ENCODE measurements at places on chromosomes 11 and 22.

DNA sequence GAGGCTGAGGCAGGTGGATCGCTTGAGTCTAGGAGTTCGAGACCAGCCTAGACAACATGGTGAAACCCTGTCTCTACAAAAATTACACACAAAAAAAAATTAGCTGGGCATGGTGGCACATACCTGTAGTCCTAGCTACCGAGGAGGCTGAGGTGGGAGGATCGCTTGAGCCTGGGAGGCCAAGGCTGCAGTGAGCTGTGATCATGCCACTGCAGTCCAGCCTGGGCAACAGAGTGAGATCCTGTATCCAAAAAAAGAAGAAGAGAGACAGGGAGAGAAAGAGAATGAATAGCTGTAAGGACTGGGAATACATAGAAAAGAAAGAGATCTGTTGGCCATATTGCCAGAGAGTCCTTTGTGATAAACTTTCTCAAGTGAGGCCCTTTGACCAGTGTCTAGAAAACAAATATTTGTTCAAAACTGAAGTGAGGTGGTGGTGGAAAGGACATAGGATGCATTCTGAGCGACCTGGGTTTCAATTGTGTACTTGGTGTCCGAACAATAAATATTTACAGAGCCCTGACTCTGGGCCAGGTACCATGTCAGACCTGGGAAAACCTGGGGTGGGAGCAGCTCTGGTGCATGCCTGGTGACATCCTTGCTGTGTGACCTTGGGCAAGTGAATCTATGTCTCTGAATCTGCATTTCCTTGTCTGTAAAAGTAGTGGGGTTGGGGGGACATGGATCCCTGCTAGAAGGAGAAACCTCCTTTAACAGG, 89.6 kb upstream of the CRYBB3 start:
- no peak for DNase-seq

DNA sequence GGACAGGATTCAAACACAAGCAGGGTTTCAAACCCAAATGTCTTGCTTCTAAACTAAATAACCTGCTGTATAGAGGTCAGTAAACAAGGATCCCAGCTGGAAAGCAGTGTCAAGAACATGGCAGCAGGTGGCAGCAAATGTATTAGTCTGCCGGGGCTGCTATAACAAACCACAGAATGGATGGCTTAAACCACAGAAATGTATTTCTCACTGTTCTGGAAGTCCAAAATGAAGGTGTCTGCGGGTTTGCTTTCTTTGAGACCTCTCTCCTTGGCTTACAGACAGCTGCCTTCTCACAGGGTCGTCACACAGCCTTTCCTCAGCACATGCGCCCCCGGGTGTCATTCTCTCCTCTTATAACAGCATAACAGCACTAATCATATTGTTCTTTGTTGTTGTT, 65.1 kb upstream of the LRRC55 start:
- DNase-seq: no peak

- no peak for DNase-seq
Observed at GRCh38 chr11:91489989-91490388, 734.6 kb upstream of the FAT3 start.

- no peak for DNase-seq
Observed at GRCh38 chr11:31657091-31657490, 147.5 kb downstream of the ELP4 start.

DNA sequence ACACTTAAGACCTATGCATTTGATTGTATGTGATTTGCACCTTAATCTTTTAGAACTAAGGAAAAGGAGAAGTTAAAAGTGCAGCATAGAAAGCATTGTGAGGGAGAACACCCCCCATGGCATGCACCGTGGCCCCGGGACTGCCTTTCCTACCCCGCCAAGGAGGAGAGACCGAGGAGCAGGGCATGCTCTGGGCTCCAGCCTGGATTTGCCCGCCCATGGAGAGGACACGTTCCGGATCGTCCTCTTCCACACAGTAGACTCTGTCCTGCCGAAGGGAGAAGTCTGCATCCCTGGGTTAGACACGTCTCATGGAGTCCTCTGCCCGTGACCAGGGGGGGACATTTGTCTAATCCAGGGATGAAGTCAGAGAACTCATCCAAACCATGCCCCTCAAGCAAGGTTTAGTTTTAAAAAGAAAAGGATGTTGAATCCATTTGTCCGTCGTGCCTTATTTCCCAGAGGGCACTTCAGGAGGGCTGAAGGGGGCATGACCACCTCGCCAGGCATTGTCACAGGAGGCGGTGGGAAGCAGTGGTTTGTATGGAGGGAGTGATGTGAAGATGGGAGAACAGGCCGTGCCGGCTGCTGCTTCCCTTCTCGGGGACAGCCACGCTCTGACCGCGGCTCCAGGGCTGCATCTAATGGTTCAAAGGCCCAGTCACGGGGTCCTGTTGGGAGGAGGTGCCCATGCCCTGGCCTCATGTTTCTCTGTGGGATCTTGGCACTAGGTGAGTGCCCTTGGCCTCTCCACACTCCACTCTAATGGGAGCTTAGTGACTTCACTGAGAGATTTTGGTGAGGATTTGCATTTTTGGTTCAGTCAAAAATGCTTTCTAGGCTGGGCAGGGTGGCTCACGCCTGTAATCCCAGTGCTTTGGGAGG, 66.2 kb upstream of the GAL start:
- DNase-seq: no peak

- peak; percentile 38 for DNase-seq
Observed at GRCh38 chr11:17528181-17528691, 16.0 kb downstream of the USH1C start.

DNA sequence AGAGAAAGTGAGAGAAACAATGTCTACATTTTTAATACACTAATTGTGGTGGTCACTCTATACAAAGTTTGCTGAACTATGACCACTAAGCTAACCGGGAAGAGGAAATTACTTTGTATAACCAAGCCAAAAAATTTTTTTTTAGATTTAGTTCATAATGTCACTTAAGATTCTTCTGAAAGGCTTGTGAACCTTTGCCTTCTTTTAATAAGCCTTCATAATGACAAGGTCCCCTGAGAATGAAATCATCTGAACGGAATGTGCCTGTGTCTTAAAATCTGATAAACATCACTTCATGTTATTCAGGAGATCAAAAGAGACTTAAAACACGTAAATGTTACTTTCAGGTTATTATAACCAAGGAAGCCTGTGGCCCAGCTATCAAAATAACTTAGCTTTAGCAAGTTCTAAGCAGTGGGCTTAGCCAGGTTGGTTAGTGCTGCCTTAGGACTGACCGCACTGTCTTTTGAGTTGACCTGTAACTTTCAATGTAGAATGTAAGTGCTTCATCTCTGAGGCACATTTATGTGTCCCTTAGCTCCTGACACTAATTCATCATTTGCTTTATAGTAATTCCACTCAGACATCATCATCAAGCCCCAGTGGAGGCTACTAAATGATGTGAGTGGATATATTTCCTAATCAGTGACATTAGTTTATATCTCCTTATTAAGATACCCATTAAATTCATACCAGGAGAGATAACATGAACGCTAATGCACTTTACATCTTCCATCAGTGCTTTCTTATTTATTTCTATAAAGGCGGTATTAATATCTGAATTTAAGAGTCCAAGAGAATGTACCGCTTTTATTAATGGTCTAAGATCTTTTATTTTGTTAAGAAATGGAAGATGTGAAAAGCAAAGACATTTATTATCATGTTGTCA, 122.5 kb downstream of the WNT11 start:
- no peak for DNase-seq

- no peak for DNase-seq
Observed at GRCh38 chr22:24214467-24215285, 30.2 kb downstream of the GGT5 start.

- no peak for DNase-seq
Observed at GRCh38 chr11:22331771-22332170, 6.4 kb upstream of the SLC17A6 start.

GRCh38 chr11:16749666-16750065, 11.2 kb downstream of the C11orf58 start:
- DNase-seq: no peak

GRCh38 chr11:114291842-114292680, 4.1 kb upstream of the NNMT start:
- no peak for DNase-seq

DNA sequence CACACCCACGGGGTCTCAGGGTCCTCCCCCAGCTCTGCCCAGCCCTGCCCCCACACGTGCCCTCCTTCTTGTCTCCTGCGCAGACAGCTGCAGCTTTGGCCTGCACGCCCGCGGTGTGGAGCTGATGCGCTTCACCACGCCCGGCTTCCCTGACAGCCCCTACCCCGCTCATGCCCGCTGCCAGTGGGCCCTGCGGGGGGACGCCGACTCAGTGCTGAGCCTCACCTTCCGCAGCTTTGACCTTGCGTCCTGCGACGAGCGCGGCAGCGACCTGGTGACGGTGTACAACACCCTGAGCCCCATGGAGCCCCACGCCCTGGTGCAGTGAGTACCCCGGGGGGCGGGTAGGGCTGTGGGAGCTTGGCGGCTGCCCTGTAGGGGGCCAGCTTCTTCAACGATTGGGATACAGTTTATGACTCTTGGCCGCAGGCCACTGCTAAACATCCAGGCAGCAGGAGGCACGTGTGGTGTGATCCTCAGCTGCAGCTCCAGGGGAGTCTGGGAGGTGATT, 30.8 kb downstream of the ST14 start:
- no peak for DNase-seq

DNA sequence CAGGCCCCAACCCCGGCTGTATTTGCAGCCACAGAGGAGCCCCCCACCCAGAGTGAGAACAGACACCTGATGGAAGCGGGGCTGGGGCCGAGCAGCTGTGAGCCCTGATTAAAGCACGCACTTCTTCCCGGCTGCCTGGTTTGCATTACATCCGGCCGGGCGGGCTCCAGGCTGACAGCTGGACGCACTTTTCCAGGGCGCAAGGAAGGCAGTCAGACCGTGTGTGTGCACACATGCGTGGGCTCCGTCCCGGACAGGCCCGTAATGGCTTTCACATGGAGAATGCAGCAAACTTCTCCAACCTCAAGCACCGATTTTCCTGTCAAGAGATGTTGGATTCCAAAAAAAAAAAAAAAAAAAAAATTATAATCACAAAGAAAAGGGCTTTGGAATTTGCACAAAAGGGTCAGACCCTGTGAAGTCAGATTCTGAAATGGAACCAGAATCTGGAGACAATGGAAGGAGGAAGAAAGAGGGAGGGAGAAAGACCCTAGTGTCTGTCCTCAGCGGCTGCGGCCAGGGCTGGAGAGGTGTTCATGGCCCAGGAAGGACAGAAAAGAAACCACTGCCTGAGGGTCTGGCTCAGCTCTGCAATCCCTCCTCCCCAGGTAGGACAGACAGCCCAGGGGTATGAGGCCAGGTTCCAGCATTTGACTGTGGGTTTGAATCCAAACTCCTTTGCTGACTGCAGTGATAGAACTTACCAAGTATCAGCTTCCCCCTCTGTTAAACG, 365.5 kb downstream of the MN1 start:
- DNase-seq: no peak

DNA sequence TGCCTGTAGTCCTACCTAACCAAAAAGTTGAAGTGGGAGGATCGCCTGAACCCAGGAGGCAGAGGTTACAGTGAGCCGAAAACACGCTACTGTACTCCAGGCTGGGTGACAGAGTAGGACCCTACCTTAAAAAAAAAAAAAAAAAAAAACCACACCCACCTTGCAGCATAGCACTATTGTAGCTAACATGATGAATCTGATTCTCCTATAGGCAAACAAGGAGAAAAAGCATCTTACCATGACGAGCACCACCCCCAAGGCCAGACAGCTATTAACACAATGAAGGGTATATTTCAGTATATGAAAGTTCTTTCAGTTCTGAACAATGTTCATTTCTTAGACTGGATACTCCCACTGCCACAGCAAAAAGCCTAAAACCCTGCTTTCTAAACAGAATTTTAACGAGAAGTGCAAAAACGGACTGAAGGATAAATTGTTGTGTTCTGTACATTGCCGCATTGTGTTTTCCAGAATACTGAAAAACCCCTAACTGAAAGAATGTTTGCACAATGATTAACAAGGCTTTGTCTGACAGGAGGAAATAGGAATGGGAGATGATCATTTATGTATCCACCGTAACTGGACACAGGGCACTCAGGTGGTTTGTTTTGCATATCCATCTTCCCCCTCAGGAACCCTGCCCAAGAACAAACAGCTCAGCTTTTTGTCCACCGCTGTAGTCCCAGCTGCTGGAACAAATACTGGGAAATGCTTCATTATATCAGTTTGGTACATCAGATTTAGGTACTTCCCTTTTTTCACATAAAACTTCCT, 8.9 kb downstream of the PISD start:
- no peak for DNase-seq

GRCh38 chr11:86790195-86790725, 10.1 kb upstream of the PRSS23 start:
- DNase-seq: no peak

- DNase-seq: no peak
Observed at GRCh38 chr11:62221498-62221897, 13.0 kb downstream of the SCGB2A1 start.

GRCh38 chr11:73189315-73189714, 28.8 kb upstream of the P2RY2 start:
- DNase-seq: no peak

GRCh38 chr11:70427436-70427835, 29.1 kb downstream of the CTTN start:
- DNase-seq: no peak

DNA sequence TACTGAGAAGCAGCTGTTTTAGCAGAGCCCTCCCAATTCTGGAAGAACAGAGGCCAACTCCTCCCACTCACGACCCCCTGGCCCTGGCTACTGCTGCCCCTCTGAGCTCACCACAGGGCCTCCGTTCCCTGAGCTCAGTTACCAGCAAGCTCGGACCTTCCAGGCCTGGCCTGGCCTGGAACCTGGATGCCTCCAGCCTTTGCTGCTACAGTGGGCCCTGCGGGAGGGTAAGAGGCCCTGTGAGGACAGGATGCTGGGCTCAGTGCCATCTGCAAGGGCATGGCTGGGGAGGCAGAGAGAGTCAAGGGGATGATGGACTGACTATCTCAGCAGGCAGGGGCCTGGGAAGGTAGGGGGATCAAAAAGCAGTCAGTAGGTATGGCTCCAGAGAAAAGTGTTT, 209.9 kb upstream of the NCAM1 start:
- DNase-seq: no peak

DNA sequence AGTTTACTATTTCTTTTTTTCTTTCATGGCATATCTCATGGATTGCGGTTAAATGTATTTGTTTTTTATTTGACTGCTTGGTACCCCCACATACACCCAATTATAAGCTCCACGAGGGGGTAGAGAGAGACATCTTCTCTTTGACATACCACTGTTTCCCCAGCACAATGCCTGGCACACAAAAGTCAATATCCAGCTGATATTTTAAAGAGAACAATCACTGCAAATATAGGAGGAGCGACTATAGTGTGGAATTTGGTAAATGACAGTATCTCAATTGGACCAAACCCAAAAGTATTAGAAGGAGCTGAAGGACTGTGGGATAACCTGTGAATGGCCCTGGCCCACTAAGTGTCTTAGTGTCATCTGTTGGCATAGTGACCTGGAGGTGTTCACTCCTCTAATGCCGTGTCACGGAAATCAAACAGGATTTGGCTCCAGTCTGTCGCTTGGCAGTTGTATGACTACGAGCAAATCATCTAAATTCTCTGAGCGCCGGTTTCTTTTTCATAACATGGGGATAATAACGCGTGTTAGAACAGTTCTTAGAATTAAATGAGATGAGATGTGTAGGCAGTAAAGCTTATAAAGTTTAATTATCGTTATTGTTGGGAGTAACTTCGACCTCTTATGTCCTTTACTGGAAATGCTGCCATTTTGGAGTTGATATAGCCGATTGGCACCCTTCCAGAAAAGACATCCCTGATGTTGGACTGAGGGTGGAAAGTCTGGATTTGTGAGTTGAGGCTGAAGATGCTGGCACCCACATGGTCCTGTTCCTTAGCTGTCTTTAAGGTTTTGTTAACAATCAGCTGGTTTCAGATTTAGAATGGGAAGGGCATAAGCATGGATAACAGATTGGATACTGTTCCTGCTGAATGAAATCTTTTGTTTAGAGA, 144.5 kb downstream of the DBX1 start:
- no peak for DNase-seq

- DNase-seq: no peak
Observed at GRCh38 chr11:111173221-111173620, 72.3 kb upstream of the POU2AF2 start.
